ENCODE measurements at places on chromosomes 11 and 22.

- DNase-seq: no peak
Measured at GRCh38 chr22:34502821-34503220, 563.1 kb upstream of the ISX start.

DNA sequence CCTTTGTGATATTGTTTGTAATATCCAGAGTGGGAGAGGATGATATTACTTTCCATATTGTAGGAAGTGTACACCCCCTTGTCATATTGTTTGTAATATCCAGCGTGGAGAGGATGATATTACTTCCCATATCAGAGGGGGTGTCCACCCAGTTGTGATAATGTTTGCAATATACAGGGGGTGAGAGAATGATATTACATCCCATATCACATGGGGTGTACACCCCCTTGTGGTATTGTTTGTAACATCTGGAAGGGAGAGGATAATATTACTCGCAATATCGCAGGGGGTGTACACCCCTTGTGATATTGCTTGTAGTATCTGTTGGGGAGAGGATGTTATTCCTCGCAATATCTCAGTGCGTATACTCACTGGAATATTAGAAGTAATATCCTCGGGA is 61.5 kb downstream of the PRSS23 start:
- no peak for DNase-seq

GRCh38 chr11:69218271-69218682 is 62.5 kb downstream of the SMIM38 start:
- DNase-seq: no peak

DNA sequence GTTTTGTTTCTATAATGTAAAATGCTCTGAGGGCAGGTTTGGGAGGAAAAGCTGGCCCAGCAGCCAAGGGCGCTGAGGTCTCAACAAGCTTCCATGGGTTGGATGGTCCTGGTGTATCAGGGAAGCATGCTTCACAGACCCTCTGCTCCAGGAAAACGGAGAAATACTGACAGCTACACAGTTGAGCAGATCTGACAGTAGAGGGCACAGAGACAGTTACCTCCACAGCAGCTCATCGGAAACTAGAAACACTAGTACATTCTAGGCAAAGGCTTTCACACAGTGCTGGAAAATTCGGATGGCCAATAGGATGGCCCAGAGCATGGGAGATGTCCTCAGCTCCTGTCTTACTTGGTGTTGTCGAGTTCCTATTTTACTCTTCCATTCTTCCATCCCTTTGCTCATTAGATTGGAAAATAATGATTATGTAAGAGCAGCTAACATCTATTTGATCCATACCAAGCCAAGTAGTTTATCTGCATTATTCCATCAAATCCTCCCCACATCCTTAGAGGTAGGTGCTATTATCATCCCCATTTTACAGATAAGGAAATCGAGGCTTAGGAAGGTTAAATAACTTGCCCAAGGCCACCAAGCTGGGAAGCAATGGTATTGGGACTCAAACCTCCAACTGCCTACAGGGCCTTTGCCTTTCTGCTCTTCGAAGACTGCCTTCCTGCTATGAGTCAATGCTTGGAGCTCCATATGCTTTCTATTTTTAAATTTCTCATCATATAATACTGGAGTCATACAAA is 28.3 kb downstream of the LMO2 start:
- DNase-seq: no peak

GRCh38 chr11:26994631-26995095 is 751 bp downstream of the FIBIN start:
- no peak for DNase-seq

DNA sequence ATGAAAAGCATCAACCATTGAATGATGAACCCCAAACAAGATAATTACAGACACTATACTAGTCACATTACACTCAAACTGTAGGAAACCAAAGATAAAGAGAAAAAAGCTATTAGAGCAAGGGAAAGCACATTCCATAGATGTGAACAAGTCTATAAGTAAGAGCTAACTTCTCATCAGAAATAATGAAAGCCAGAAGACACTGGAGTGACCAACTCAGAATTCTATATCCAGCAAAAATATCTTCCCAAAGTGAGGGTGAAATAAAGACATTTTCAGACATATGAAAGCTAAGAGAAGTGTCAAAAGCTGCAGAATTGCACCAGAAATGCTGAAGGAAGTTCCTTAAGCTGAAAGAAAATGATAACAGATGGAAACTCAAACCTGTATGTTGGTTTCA is 17.3 kb downstream of the FCHSD2 start:
- DNase-seq: no peak

DNA sequence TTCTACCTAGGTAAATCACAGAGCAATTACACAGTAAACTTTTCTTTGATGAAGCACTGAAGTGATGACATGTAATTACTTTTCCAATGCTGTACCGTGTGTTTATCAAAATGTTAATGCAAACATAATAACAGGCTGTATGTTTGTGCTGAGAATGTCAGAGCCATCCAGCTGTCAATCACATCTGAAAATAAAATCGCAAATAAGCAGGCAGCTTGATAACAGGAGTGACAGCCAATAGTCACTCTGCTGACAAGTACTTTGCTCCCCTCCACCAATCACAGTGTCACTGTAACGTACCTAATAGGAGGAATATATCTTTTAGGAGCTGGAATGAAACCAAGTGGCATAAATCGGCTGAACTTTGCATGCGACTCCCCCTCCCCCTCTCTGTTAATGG is 119.7 kb downstream of the KIRREL3 start:
- DNase-seq: no peak

DNA sequence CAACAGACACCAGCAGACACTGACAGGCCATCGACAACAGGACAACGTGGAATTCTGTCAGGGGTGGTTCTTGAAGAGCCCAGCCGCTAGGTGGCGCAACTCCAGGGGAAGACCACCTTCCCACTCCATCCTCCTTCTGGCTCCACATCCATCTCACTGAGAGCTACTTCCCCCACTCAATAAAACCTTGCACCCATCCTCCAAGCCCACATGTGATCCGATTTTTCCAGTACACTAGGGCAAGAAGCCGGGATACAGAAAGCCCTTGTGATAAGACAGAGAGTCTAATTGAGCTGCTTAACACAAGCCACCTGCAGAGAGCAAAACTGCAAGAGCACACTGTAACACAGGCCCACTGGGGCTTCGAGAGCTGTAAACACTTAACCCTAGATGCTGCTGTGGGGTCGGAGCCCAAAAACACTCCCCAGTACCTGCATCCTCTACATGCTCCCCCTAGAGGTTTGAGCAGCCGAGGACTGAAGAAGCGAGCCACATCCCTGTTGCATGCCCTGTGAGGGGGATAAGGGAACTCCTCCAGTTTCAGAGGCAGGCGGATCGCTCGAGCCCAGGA is 11.5 kb upstream of the RAB39A start:
- DNase-seq: no peak

GRCh38 chr11:47189100-47189834 is 3.0 kb upstream of the PACSIN3 start:
- DNase-seq: no peak

DNA sequence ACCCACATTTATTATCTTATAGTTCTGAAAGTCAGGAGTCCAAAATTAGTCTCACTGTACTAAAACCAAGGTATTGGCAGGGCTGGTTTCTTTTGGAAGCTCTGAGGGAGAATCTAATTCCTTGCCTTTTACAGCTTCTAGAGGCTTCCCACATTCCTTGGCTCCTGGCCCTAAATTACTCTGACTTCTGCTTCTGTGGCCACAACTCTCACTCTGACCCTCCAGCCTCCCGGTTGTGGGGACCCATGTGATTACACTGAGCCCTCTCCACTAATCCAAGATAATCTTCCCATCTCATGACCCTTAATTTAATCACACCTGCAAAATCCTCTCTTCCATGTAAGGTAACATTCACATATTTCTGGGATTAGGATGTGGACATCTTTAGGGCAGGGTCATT is 110.9 kb downstream of the ARL14EP start:
- no peak for DNase-seq

- DNase-seq: no peak
Measured at GRCh38 chr11:61298663-61299244, 3.6 kb upstream of the VWCE start.

DNA sequence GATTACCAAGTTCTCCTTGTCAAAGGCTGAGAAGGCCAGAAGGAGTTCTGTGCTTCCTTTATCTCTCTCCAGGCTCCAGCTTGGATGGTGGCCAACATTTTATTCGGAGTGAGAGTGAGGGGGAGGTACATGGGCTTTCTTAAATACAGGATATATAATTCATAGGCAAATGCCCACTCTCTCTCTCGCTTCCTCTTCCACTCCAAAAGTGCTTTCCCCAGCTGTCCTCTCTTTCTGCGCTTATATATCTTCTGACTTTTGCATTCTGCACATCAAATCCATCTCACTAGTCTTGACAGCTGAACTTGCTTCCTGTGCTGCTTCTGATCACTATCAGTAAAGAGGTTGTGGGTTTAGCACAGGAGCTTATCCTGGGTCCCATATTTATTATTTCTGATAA is 125.4 kb upstream of the ARHGAP20 start:
- no peak for DNase-seq

- DNase-seq: no peak
Measured at GRCh38 chr11:103690356-103690755, 346.1 kb upstream of the DDI1 start.

- DNase-seq: no peak
Measured at GRCh38 chr11:7573193-7573557, 59.4 kb downstream of the PPFIBP2 start.

- DNase-seq: no peak
Measured at GRCh38 chr22:31377612-31378011, 21.8 kb upstream of the DRG1 start.

GRCh38 chr22:44172370-44173108 is 8.2 kb upstream of the PARVG start:
- DNase-seq: no peak

DNA sequence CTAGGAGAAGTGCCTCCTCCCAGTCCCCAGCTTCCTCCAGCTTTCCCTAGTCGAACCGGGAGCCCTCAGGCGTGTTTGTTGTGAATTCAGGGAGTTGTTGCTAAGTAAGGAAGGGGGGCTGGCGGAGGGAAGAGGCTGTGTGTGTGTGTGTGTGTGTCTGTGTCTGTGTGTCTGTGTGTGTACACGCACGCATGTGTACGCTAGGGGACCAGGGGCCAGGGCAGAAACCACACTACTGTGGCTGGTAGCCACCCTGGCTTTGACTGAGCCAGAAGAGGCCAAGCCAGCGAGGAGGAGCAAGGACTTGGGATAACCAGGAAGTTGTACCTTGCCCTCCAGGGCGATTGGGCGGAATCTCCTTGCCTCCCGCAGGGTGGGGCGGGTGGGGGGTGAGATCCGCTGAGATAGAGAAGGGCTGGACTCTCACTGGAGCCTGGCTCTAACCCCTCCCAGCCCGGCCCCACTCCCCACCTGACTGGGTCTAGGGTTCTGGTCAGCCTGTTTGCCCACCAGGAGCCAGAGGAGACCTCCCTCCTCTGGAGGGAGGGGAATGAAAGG is 7.5 kb downstream of the BCL9L start:
- peak; percentile 96 for DNase-seq

DNA sequence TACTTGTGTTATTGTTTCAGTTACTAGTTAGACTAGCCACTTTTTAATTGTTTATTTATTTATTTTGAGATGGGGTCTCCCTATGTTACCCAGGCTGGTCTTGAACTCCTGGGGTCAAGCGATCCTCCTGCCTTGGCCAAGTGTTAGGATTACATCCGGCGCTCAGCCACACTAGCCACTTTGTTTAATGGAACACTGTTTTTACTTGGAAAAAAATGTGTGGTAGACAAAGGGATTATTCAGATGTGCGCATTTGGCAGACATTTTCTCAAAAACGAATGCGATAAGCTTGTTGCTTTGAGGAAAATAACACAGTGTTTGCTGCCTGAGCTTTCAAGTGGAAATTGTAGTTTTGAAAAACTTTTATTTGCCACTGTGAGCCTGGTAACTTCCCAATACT is 51.0 kb downstream of the CTNND1 start:
- no peak for DNase-seq

- no peak for DNase-seq
Measured at GRCh38 chr11:113448316-113448677, 26.9 kb downstream of the DRD2 start.

DNA sequence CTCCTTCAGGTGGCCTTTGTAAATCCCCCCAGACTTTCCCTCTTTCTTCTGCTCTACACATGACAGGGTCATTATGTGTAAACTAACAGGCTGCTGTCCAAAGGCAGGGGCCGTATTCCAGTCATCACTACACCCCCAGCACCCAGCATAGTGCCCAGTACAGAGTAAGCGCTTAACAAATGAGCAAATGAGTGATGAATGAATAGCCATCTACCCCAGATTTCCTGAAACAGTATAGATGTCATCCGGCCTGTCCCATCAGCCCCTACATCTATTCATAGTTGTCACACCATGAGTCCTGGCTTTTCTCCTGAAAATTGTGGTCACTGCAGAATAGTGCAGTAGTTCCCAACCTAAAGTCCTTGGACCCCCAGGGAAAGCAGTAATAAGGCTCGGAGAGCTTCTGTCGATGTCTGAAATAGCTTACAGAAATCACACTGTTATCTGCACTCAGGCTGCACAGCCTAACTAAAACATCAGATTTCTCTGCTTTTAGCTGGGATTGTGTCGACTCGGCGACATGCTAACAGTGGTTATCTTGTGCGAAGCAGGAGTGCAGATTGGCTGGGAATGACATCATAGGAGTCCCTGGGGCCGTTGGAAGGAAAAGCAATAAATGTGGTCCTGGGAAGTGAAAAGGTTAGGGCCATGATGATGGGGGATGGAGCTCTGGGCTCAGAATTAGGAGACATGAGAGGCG is 143.8 kb upstream of the NECTIN1 start:
- DNase-seq: no peak

GRCh38 chr11:31366795-31367194 is 2.7 kb downstream of the DCDC1 start:
- DNase-seq: no peak

GRCh38 chr11:9600644-9601036 is 27.2 kb downstream of the WEE1 start:
- DNase-seq: no peak

DNA sequence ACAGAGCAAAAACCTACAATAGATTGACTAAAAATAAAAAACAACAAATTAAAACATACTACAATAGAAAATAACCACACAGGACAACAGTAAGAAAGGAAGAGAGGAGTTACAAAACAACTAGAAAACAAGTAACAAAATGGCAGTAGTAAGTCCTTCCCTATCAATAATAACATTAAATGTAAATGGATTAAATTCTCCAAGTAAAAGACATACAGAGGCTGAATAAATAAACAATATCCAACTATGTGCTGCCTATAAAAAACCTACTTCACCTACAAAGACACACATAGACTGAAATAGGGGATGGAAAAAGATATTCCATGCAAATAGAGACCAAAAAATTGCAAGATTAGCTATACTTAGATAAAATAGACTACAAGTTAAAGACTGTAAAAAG is 57.0 kb upstream of the RASSF10 start:
- no peak for DNase-seq

DNA sequence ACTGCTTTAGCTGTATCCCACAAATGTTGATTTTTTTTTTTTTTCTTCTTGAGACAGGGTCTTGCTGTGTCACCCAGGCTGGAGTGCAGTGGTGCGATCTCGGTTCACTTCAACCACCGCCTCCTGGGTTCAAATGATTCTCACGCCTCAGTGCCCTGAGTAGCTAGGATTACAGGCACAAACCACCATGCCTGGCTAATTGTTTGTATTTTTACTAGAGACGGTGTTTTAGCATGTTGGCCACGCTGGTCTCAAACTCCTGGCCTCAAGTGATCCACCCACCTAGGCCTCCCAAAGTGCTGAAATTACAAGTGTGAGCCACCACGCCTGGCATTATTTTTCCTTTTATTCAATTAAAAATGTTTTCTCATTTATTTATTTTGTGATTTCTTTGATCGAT is 55.9 kb downstream of the PDHX start:
- no peak for DNase-seq
